NCI-H146 (cell line): ENCODE measurements at places on chromosomes 5 and 9.
A peak's percentile ranks its signal among the peaks of the same experiment; 100 is the strongest.

- DNase-seq = no peak
These were observed 88.3 kb downstream of the FSTL4 start for GRCh38 chr5:133523961-133524586.

GRCh38 chr5:153891394-153891793, 147.3 kb downstream of the FAM114A2 start:
- no peak for DNase-seq

DNA sequence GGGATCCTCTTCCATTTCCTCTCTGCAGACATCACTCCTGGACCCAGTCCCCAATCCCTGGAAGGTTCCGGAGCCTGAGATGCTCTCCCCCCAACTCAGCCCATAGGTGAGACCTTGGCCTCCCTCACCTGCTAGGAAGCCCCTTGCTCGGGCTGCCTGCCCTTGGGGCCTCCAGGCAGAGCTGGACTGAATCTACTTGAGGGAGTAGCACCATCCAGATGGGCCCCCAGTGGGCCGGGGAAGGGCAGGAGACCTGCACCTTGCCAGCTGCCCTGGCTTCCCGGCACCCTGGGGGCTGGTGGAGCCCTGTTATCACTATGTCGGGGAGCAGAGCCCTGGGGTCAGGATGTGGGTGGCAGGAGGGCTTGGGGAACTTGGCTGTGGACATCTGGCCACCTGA, 26.9 kb upstream of the TMEM250 start:
- DNase-seq = no peak

- no peak for DNase-seq
These were observed 50.0 kb downstream of the RGS3 start for GRCh38 chr9:113513536-113513935.

DNA sequence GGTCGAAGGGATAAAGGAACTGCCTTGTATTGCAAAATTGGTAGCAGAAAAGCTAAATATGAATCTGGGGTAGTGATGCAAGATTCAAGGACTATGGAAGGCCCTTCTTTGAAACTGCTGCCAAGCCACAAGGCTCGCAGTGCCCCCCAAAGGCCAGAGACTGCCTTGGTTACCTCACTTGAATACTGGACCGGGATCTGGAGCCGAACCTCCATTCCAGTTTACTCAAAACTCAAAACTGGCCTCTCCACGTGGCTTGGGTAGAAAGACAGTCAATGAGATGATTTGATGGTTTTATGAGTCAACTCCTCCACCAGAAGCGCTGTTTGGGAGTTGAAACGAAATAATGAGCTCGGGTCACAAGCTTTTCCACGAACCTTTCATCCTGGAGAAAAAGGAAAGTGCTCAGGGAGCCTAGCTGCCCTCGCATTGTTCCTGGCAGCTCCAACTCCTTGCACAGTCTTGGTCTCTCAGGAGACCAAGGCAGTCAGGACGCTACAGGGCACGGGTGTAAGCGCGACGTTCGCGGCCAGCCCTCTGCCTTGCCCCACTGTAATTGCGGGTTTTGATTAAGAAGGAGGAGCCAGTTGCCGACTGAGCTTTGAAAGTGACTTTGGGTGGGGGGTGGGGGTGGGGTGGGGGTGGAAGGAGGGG, 2.8 kb downstream of the ST8SIA4 start:
- DNase-seq = peak; percentile 40

GRCh38 chr5:10308844-10309243, 1.1 kb upstream of the CMBL start:
- no peak for DNase-seq
